Astrocyte of the spinal cord (primary cell): ENCODE measurements at places on chromosomes 6 and 20.
A peak's percentile ranks its signal among the peaks of the same experiment; 100 is the strongest.

GRCh38 chr20:2305946-2306345, 10.1 kb downstream of the TGM3 start:
- DNase-seq, result no peak

GRCh38 chr20:15711177-15711576, 862.1 kb downstream of the KIF16B start:
- DNase-seq, result no peak

- peak; percentile 45 for DNase-seq
Measured at GRCh38 chr6:155483858-155484257, 28.2 kb upstream of the NOX3 start.

DNA sequence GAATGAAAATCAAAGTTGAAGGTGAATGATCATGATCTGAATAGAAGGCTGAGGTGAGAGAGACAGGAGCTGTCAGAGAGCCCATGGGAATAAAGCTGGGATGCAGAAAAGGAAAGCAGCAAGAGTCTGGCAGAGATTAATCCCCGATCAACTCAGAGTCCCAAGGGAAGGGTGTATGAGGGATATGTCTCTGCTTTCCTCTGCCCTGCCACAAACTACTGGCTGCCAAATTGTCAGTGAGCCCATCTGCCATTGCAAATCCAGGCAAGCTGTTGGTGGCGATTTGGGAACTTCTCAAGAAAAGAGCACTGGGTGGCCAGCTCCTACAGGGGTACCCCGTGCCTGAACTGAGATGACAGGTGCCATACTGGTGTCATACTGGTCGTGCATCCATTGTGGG, 705.5 kb upstream of the MAN1A1 start:
- no peak for DNase-seq

- DNase-seq, result no peak
Measured at GRCh38 chr20:23132293-23132929, 46.3 kb upstream of the CD93 start.

DNA sequence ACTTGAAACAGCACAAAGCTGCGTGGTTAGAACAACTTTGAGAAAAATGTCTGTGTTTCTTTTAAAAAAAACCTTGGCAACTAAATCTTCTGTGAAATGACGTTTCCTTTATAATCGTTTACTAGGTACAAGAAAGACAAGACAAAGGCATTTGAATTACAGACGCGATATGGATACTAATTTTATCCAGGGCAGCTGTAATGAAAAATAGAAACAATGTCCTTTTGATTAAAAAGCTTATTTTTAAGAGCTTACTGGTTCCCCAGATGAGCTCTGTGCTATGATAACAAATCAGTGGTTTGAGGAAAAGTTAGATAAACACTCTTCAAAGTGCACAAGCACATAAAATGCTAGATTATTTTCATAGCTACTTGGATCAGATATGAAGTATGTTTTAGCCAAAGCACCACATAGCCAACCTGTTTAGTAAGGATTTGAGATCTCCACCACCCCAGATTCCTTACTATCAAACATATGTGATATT, 1.6 kb upstream of the SYNCRIP start:
- no peak for DNase-seq

DNA sequence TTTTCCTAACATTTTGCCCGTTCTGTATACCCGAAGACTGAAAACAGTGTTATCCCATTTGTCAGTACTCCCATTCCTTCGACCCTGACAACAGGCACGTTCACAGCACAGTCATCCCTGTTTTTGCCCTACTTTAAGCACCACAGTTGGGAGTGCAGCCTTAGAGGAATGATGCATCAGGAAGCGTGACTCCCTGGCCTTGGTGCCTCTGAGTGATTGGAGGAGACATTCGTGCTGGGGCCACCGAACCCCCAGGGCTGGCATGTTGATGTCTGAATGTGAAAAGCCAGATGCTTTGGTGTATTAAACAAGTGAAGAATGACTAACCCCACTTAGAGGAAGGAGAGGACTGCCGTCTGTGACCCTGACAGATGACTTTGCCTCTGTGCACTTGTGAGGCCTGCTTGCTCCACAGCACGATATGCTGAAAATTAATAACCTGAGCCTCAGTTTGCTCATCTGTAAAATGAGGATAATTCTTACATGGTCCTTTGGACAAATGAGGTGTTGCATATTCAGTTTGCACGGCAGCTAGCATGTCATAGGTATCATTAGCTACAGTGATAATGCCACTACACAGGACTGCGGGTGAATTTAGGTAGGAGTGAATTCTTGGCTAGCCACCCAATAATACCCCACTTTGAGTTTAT, 36.0 kb downstream of the STK35 start:
- peak; percentile 53 for DNase-seq

- DNase-seq, result no peak
Measured at GRCh38 chr6:165844232-165844631, 181.2 kb upstream of the PDE10A start.

DNA sequence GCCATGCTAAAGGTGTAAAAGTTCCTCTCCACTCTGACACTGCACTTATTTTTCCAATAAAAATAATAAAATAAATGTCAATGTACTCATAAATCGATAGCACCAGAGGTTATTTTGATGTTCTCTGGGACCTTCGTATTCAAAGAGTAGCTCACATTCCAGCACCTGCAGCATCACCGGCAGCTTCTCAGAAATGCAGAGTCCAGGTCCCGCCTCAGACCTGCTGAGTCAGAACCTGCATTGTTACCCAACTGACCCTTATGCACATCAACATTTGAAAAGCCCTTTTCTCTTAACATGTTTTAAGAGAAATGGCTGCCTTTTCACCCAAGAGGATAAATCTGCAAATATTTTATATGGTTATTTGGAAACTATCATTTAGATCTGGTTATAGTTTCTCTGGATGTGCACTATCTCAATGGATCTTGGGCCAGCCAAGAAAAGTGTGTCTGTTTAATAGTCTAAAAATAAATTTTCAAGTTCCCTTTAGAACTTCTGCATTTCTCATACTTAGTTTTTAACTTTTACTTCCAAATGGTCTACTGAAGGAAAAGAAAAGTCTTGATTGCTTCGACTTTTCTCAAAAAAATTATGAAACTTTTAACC, 216.2 kb upstream of the PRDM1 start:
- DNase-seq, result no peak

DNA sequence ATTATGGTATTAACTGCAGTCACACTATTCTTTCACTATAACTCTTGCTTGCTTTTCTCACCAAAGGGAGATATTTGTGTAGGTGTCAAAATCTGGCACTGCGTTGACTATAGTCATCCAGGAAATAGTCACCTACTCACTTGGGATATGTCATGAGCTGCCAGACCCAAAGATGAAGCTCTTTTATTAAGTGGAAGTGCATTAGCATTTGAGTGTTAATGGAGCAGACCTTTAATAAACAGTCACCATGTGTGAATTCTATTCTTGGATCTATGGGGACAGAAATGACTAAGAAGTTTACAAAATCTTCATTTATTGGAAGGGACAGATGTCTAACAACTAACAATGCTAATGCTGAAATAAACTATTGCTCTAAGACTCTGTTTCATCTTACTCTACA, 130.1 kb upstream of the NEDD9 start:
- DNase-seq, result no peak

DNA sequence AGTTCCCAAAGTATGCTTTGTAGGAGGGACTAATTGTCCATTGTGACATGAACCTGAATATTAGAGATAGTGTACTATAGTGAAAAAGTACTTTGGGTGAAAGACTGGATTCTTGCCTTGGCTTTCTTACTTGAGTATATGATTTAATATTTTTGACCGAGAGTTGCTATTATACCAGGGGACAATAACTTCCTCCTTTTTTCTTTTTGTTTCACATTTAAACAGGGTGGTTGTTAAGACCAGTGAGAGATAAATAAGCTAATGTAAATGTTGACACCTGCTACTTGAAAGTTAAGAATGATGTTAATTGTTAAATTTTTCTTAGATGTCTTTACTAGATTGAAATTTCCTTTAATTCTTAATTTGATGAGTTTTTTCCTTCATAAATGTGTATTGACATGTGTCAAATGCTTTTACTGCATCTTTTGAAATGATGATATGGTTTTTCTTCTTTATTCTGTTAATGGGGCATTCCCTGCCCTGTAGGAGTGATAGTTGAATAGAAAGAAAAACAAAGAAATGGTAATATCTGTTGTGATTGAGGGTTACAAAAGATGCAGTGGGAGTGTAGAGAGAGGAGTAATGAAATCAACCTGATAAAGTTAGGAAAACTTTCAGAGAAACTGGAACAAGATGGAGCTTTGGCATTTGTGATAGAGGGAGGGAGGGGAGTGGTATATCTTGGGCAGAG, 48.4 kb downstream of the ZFAND3 start:
- no peak for DNase-seq

DNA sequence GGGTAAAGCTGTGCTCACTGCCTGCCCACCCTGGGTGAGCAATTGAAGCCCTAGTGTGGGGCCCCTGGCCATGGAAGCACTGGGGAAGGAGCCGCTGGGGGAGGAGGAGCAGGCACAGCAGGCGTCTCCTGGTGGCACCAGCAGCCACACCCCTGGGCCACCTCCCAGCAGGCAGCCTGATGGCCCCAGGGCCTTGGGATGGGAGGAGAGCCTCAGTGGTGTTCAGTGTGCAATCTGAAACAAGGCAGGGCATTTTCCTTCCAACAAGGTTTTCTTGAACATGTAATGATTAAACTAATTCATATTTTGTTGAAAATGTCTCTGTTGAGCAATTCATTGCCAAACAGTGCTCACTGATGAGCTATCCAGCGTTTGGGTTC, 151.0 kb downstream of the ZDHHC14 start:
- DNase-seq, result no peak

DNA sequence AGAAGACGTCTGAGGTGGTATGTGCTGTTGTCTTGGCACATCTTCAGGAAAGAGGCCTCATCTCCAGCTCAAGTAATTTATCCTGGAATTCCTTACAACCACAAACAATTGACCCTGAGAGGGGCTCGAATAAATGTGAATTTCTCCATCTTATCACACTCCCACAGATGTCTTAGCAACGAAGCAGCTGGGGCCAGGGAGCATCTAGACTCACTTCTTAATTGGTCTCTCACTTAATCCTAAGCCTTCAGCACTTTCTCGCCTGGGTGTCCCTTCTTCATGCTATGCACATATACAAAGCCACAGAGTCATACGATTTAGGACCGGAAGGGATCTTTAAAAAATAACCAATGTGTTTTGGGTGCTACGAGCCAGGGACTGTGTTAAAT, 27.1 kb downstream of the PCK1 start:
- no peak for DNase-seq

DNA sequence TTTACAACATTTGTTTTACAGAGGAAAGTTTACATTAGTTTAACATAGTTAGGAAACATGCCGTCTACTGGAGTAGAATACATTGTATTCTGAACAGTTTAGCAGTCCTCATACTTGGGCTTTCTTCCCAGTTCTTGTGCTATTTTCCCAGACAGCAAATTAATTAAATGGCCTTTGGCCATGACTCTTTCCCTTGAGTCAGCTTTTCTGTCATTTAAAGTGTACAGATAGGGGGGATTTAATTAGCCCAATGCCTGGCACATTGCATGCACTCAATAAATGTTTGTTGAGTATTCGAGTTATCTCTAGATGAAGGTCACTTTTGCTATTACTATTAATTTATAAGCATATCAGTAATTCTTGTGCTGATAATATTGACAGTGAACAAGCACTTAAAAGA, 1.6 kb downstream of the TMEM244 start:
- peak; percentile 56 for DNase-seq

DNA sequence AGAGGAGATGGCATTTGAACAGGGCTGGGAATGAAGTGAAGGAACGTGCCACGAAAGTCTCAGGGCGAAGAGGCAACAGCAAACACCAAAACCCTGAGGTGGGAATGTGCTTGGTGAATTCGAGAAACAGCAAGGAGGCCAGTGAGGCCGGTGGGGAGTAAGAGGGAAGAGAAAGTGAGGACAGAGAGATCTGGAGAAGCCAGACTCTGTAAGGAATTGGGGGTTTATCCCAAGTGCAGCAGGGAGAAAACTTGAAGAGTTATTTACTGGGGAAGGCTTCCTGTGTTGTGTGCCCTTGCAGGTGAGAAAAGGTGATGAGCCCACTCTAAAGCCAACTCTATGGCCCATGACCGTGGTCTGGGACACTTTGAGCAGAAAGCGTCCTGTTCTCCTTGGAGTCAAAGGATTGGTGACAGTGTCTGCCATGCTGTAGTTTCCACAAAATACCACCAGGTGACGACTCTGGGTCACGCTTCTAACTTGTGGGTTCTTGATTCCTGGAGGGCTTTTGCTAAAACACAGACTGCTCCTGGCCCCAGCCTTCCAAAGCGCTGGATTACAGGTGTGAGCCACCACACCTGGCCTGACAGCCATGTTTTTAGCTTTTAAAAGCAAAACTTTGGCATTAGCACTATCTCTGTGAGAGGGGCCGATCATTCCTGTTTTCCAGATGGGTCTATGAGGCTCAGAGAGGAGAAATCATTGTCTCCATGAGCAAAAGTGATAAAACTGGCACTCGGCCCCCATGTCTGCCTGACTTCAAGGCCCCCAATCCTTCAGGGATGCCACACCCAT, 18.0 kb upstream of the CSNK2A1 start:
- peak; percentile 58 for DNase-seq

DNA sequence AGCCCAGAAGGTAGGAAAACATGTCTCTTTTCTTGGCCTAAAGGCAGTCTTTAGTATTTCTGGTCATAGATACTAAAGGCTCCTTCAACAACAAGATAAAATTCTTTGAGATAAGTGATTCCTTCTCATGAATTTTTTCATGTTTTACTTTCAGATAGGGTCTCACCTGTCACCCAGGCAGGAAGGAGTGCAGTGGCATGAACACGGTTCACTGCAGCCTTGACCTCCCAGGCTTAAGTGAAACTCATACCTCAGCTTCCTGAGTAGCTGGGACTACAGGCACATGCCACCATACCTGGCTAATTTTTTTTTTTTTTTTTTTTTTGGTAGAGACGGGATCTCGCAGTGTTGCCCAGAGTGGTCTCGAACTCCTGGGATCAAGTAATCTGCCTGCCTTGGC, 9.1 kb downstream of the PNLDC1 start:
- no peak for DNase-seq

- DNase-seq, result no peak
Measured at GRCh38 chr6:5138995-5139827, 54.1 kb downstream of the PPP1R3G start.

GRCh38 chr6:75012018-75012417, 193.8 kb downstream of the COL12A1 start:
- DNase-seq, result no peak

- DNase-seq, result no peak
Measured at GRCh38 chr6:160791981-160792418, 90.0 kb downstream of the PLG start.

- no peak for DNase-seq
Measured at GRCh38 chr20:42041000-42041565, 422.9 kb upstream of the CHD6 start.

GRCh38 chr6:111258615-111259088, 171.3 kb downstream of the SLC16A10 start:
- no peak for DNase-seq
